Renal cortex interstitium (tissue), 15 donors: ENCODE measurements at places on chromosomes 13 and 19. TPM values are rescaled to one million over a fixed set of nuclear protein-coding genes. Genes with fewer than 3 reads are reported as not detected.

DAND5 gene
- polyA plus RNA-seq, result not detected

ICAM1 gene
- 6.7 TPM for polyA plus RNA-seq

MEF2B gene
- 1.6 TPM for polyA plus RNA-seq

FGF22 gene
- 0.31 TPM for polyA plus RNA-seq

CYP4F22 gene
- 0.11 TPM for polyA plus RNA-seq

VRK3 gene
- 49.6 TPM for polyA plus RNA-seq

TEX29 gene
- polyA plus RNA-seq, result 0.36 TPM

ZNF414 gene
- 30.7 TPM for polyA plus RNA-seq
